ENCODE measurements at places on chromosomes 3 and 15.
A peak's percentile ranks its signal among the peaks of the same experiment; 100 is the strongest.

GRCh38 chr3:170740726-170741591 is 129.0 kb downstream of the RPL22L1 start:
- no peak for DNase-seq

DNA sequence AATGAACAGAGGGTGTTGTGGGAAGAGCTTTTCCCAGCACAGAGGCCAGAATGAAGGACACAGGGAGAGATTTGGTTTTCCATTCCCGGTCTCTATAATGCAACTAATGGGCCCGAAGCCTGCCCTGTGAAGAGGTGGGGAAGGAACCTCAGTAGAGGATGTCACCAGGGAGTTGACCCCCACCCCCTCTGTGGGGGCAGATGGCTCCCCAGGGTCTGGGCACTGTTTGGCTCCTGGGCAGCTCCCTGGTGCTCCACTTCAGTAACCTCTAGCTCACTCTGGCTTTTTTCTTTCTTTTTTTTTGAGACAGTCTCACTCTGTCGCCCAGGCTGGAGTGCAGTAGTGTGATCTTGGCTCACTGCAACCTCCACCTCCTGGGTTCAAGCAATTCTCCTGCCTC is 109.1 kb upstream of the DLG1 start:
- DNase-seq: no peak

GRCh38 chr3:111954228-111954990 is 24.4 kb upstream of the ABHD10 start:
- no peak for DNase-seq

DNA sequence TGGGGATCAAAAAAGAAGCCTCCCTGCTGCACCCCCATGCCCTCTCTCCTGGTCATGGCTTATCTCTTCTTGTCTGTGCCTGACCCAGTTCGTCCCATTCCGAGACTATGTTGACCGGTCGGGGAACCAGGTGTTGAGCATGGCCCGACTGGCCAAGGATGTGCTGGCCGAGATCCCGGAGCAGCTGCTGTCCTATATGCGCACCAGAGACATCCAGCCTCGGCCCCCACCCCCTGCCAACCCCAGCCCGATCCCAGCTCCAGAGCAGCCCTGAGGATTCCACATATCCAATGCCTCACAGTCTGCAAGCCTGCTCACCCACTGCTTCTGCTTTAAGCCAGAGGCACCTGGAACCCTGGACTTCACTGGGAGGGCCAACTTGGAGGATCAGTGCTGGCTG is 2.1 kb upstream of the BRPF1 start:
- DNase-seq: no peak

DNA sequence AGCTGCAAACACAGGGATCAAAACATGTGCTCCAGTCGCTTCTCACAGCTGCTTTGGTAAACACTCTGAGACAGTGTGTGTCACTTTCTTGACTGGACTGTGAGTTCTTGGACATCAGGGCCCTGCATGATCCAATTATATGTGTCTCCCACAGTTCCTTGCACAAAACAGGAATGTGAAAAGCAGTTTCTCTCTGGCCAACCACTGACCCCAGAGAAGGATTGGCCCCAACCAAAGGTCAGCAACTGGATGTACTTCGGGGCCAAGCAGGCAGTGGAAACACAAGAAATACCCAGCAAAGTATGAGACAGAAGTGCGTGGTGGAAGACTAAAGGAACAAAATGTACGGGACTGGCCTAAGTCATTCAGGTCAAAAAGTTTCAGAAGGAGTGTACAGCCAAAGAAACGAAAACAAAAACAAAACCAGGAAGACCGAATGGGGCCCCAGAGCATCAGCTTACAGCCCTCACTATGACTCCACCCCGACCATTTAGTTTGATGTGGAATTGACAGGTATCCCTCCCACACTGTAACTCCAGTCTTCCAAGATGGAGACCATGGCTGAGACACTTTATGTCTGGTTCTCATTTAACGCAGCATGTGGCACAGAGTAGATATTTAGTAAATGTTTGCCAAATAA is 76.7 kb upstream of the LPP start:
- no peak for DNase-seq

- DNase-seq: no peak
Observed at GRCh38 chr15:89402518-89402805, 67.8 kb upstream of the POLG start.

GRCh38 chr15:57251308-57251707 is 125.0 kb upstream of the CGNL1 start:
- DNase-seq: no peak

- no peak for DNase-seq
Observed at GRCh38 chr3:104286645-104287044, 1080.1 kb upstream of the ALCAM start.

GRCh38 chr3:74315291-74315690 is 299.2 kb downstream of the CNTN3 start:
- no peak for DNase-seq

DNA sequence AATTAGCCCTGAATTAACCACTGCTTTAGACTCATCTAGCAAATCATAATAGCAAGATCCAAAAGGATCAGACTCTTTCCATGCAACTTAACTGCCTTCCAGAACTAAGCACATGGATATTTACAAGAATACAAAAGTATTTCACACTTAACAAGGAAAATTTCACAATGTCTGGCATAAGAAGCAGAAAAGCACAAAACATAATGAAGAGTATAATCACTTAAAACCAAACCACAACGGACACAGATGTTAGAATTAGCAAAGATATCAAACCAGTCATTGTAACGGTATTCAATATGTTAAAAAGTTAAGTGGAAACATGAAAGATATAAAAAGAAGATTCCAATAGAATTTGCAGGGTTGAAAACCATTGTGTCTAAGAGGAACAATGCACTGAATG is 51.5 kb upstream of the COL6A6 start:
- no peak for DNase-seq

GRCh38 chr15:74036271-74037170 is 42.0 kb downstream of the PML start:
- no peak for DNase-seq

DNA sequence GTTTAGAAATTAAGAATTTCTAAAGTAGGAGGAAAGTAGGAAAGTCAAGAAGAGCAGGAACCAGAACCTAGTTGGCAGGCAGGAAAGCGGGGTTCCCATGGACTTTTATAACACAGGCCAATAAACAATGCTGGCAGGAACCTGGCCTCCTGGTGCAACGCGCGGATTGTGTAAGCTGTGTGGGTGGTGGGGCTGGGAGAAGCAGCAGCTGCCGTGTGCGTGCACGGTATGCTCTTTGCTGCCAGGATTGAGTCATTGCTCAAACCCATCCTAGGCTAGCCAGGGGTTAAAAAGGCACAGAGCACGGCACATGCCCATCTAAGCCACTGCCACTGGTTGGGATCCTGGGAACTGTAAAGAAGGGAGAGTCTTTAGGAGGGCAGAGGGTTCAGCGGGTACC is 209.9 kb upstream of the RGMA start:
- DNase-seq: no peak

GRCh38 chr3:71255498-71255897 is 328.0 kb downstream of the FOXP1 start:
- DNase-seq: no peak

- DNase-seq: no peak
Observed at GRCh38 chr3:114270019-114270418, 23.8 kb upstream of the TIGIT start.

DNA sequence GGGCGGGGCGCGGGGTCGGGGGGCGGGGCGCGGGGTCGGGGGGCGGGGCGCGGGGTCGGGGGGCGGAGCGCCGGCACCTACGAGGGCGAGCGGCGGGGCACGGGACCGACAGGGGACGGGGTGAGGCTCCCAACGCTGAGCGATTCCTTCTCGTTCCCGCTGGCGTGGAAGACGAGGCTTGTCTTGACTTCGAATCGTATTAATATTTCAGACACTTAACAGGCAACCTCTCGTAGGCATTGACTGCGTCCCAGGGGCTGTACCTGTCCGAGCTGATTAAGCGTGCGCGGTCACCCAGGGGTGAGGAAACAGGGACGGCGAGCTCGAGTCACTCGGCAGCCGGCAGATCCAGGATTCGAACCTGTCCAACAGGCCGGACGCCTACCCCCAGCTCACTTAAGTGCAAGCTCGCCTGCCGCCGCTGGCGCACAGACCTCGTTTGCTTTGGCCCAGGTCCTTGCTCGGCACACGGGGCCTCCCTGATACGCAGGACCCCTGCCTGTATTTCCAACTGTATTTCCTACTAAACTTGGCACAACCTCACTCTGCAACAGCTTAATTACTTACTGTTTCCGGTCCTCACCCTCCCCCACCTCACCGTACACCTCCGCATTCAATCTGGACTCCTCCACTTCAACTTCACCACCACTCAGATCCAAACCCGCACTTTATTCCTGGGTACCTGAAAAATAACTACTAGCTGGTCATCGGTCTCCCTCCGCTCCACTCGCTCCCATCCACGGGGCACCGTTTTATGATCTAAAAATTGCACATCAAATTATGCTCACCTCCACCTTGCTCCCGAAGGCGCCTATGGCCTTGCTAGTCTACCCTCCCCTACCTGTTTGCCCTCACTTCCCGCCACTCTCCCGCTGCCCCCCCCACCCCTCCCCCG is 722 bp upstream of the ZXDC start:
- DNase-seq: no peak

GRCh38 chr15:45377609-45378148 is 665 bp downstream of the GATM start:
- DNase-seq: peak; percentile 23

- no peak for DNase-seq
Observed at GRCh38 chr3:3902161-3902560, 102.9 kb downstream of the LRRN1 start.

DNA sequence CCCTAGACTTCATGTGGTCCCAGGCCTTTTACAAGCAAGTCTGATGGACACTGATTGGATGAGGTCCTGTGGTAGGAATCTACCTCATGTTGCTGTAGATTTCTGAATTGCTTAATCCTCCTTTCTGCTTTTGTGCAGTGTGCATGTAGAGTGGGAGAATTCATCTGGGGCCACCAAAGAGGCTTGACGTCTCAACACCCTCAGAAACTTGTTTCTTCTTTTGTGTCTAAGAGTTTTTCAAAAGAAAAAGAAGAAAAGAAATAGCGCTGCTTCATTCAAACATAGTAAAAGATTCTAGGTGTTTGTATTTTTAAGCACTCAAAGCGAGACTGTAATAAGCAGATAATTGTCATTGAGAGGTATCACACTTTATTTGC is 46.2 kb downstream of the NR1D2 start:
- no peak for DNase-seq

DNA sequence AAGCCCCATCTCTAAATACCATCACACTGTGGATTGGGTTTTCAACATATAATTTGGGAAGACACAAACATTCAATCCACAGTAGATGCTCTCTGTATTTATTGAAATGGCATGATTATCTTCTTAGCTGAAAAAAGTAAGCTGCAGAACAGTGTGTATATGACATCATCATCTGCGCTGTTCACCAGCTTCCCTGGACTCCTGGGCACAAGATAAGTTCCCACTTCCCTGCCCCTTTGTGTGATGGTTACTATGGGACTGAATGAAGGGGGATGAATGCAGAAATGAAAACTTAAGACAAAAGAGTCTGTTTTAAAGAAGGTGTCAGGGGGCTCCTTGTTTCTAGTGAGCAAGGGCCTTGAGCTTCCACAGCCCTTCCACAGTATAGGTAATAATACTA is 20.0 kb upstream of the GPD1L start:
- DNase-seq: no peak

- peak; percentile 89 for DNase-seq
Observed at GRCh38 chr3:52313774-52314188, 2.3 kb upstream of the DNAH1 start.

DNA sequence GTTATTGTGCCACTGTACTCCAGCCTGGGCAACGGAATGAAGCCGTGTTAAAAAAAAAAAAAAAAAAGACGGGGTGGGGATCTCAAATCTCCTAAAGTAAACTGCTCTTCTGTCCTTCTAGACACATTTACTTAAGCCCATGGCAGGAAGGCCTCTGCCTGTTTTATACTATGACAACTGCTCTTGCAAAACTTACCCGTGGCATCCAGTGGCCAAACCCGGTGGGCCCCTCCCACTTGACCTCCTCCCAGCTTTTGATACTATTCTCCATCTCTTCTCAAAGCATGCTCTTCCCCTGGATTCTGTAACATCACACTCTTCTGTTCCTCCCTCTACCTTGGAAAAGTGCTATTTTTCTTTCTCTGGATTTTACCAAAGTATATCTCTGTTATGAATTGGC is 112.2 kb downstream of the RFTN1 start:
- DNase-seq: no peak

DNA sequence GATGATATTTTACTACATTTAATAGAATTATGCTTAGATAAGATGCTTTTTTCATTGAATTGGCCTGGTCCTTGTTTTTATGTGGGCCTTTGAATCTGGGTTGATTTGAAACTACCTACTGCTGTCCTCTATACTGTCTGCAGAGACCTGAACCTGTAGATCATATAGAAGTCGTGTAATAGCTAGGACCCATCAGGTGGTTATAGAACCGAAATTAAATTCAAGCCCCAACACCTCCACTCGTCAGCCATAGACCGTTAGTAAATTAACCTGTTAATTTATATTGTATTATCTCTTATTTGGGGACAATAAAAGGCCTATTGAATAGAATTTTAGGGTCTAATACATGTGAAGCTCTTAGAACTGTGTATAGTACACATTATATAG is 108.4 kb downstream of the MBNL1 start:
- DNase-seq: no peak

GRCh38 chr3:64351713-64352638 is 126.7 kb upstream of the PRICKLE2 start:
- no peak for DNase-seq

DNA sequence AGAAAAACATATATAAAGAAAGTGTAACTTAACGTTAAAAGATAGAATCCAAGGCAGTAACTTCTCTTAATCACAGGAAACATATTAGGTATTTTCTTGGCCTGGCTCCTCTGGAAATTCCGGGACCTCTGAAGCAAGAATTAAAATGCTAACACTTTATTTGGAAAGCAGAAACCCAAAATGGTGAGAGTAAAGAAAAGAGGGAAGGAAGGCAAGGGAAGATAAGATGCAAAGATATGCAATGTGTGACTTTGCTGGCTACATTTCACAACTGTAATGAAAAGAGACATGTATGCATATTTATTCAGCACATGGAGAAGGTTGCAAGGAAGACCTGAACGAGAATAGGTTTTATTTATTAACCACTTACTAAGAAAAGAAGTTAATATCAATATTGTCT is 372.5 kb downstream of the TBL1XR1 start:
- no peak for DNase-seq

DNA sequence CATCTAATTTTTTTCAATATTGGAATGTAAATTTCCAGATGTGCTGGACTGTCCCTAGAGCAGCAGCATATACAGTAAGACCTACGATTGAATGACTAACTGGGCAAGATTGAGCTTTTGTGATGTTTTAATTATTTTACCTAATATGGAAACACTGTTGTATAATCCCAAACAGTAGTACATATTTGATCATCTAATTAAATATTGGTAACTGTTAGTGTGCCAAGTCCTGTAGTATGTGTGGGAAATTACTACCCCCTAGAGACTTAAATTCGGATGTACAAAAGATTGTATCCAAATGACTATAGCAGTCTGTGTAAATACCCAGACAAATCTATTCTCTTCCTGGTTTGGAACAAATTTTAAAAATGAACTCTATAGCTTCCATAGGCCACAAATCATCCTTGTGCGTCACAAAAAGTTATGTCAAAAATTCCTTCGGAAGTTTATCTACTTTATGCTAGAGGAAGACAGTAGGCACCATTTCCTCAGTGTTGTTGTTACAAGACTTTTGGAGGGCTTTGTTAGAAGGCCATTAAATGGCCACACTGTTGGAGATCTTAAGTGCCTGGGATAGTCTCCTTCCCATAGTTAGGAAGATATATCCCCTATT is 41.6 kb downstream of the NKIRAS1 start:
- DNase-seq: no peak

Data from GM20000 (cell line).